ENCODE measurements at places on chromosomes 2 and 18. TPM values are rescaled to one million over a fixed set of nuclear protein-coding genes. Genes with fewer than 3 reads are reported as not detected.

- DNase-seq: no peak
These were observed 48.4 kb downstream of the TANK start for GRCh38 chr2:161208527-161209139.

GRCh38 chr18:73244401-73244800, 376.6 kb upstream of the NETO1 start:
- DNase-seq: no peak

CHRNG gene
- polyA plus RNA-seq: 0.08 TPM

DNA sequence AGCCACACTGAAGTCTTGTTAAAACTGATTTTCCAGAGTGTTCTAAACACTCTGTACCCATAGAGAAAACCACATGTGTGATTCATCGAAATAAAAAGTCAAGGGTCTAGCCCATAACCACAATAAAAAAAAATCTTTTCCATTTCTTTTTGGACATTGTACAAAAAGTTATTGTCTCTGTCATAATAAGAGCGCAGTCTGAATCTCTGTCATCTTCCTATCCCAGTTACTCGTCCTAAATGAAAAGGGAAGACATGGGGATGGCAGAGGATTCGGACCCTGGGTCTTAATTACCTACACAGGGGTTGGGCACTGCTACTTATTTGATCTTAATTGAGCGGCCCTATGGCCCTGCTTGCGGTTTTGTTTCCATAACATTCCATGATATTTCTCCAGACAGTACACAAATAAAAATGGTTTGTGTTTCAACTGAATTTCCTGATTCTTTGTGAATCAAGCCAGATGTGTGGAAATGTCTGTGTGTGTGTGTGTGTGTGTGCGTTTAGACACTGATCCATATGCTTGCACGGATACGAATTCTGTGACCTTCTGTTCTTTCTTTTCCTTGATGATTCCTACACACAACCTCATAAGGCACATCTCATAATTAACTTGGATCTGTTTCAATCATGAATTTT, 133.4 kb upstream of the SPATS2L start:
- DNase-seq: peak; percentile 25

COL6A3 gene
- 586 TPM for polyA plus RNA-seq

SATB2 gene
- 3.6 TPM for polyA plus RNA-seq

WNT6 gene
- polyA plus RNA-seq: not detected

DNA sequence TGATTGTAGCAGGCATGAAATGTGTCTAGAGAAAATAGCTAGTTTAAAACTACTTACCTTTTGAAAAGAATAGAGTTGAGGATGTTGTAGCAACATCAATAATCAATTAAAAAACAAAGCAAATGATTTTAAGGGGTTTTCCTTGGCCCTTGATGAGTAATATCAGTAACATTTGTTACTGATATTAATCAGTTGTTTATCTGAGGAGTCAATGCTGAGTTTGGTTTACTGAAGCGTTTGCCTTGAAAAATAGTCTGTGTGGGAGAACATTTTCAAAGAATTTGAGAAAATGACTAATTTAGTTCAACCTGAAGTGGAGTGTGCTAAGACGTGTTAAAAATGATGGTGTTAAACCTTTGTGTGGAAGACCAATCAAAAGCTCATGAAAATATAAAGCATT, 9.3 kb downstream of the PTH2R start:
- DNase-seq: no peak

ASIC4 gene
- polyA plus RNA-seq: 0.12 TPM

SERPINB13 gene
- not detected for polyA plus RNA-seq

DNA sequence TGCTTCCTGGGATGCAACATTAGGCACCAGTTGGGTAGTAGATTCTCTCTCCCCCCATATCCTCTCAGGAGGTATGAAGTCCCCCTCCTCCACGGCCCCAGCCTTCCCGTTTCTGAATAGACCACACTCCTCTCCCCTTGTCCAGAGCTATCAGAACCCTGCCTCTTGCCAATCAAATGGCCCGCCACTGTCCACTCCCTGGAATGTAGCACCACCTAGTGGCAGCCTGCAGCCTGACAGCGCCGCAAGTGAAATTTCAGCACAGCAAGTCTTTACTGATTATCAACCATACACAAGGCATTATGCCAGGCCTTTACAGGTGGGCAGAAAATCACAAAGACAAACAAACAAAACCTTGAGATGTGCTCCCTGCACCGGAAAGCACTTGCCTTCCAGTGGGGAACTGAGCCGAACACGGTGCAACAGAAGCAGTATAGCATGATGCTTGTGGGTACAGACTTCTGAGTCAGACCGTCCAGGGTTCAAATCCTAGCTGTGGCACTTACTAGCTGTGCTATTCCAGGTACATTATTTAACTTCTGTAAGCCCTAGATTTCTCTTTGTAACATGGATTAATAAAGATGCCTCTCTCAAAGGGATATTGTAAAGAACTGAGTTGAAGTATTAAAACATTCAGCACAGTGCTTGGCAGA, 174.0 kb downstream of the SMAD2 start:
- DNase-seq: peak; percentile 30

DPP4 gene
- polyA plus RNA-seq: 39.0 TPM

DNA sequence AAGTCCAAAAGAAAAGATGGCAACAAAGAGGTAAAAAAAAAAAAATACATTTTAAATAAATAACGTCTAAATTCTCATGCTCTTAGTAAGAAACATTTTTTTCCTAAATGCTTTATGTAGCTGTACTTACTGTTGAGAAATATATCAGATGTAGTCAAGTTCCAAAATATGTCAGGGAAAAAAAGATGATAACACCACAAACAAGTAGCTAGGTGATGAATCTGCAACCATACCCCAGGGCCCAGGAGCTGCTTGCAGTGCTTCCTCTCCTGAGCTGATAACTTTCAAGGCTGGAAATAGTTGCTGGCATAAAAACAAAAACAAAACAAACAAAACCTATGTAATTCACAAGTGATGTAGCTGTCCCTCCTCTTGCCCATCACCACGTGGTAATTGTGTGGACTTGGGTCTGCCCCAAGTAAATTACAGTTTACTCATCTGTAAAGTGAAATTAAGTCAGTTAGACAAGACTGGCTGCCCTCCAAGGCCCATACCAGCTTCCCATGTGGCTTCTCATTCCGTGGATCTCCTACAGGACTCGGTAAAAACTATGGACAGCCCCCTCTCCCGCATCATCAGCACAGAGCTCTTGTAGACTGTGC, 82.6 kb downstream of the SP100 start:
- no peak for DNase-seq

GRCh38 chr18:60096428-60096827, 196.6 kb downstream of the PMAIP1 start:
- no peak for DNase-seq

- DNase-seq: no peak
These were observed 84.4 kb downstream of the DPP10 start for GRCh38 chr2:114526841-114527240.

GRCh38 chr2:238638982-238639628, 208.8 kb upstream of the TWIST2 start:
- DNase-seq: no peak

ARHGAP25 gene
- 6.3 TPM for polyA plus RNA-seq

DNA sequence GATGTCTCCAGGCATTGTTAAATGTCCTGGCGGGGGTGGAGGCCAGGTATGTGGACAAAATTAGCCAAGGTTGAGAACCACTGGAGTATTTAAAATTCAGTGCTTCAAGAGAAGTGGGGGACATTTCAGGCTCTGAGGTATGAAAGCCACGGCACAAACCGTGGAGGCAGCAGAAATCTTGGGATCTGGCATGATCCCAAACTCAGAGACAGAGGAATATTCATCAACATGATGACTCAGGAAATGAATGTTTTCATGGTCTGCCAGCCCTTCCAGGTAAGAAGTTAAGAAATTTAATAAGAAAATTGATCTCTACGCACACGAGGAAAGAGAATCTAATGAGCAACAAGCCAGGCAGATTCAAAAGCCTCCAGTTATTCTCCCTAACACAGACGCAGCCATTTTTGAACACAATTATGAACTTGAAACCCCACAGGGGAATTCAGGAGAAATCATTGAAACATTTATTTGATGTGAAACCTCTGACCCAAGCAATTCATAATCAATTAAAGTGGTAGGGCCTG, 11.3 kb upstream of the GRP start:
- no peak for DNase-seq

DNA sequence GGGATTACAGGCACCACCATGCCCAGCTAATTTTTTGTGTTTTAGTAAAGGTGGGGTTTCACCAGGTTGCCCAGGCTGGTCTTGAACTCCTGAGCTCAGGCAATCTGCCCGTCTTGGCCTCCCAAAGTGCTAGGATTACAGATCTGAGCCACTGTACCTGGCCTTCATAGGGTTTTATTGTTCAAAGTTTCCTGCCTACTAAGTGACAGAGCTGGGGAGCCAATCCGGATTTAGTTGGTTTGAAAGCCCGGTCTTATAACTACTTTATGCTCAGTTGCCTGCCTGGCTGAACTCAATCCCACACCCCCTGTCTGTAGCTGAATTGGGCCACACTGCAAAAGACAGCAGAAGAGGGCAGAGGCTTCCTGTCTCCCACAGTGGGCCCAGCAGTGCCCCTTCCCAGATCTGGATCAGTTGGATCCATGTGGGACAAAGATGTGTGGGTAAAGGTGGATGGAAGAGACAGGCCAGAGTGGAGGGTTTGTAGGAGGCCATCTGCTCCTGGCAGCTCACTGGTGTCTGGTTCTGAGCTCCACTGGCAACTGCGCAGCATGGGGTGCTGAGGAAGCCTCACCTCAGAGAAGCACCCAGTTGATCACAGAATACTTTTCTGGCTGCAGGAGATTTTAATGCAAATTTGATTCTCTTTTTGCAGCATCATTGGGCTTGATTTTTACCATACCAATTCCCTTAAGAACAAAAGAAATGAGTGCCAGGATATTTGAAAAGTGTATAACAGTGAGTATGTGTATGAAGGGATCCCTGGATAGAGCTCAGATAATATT, 144.9 kb downstream of the DDX1 start:
- DNase-seq: no peak

PID1 gene
- polyA plus RNA-seq: 26.8 TPM

- no peak for DNase-seq
These were observed 421.4 kb downstream of the NCKAP5 start for GRCh38 chr2:133146893-133147292.

GPR45 gene
- 0.10 TPM for polyA plus RNA-seq

- no peak for DNase-seq
These were observed 55.2 kb downstream of the LDLRAD4 start for GRCh38 chr18:13273800-13274199.

ANKRD29 gene
- 38.0 TPM for polyA plus RNA-seq

DNA sequence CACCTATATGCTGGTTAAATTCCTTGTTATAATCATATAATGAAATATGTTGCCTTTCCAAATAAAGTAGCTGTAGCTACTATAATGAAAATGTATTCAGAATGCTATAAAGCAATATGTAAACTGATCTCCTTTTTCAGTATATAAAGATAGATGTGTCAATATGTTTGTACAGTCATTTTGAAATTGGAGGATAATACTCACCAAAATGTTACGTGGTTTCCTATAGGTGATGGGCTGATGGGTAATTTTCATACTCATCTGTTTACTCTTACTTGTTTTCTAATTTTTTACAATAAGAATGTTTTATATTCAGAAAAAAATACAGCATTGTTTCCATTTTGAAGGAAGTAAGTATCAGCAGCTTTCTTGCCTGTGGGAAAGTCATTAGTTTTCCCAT, 70.2 kb downstream of the PRKRA start:
- no peak for DNase-seq

EVX2 gene
- not detected for polyA plus RNA-seq

C2orf80 gene
- not detected for polyA plus RNA-seq

DNA sequence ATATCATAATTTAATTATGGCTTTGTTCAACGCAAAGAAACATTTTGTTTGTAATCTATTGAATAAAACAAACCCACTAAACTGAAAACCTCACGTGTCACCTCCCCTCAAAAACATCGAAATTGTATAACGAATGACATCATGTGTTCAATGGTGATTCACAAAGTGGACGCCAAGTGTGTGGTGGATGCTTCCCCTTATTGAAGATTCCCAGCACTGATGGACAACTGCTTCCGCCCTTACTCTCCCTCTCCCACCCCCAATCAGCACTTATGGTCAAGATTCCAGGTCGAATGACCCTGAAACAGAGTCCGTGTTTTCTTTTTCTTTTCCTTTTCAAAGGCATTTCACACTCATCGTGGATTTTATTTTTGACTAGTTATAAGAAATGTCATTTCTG, 383.0 kb upstream of the SMIM21 start:
- no peak for DNase-seq

DNA sequence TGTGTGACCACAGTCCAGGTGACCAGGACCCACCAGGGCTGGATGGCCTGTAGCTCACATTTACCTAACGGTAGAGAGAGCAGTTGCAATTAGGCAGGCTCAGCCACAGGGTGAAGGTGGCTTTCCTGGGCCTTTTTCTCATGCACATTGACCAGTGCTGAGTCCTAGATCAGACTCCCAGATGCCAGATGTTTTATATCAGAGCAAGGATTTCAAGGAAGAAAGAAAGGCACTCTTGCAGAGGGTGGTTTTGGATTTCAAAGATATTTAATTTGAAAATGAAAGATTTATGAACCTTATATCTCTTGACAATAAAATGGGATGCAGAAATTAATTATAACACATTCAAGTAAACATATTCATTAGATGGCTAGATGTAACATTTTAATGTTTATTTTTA, 694.2 kb upstream of the GYPC start:
- no peak for DNase-seq
